ENCODE measurements at places on chromosomes 16 and 17. TPM values are rescaled to one million over a fixed set of nuclear protein-coding genes. Genes with fewer than 3 reads are reported as not detected.
A peak's percentile ranks its signal among the peaks of the same experiment; 100 is the strongest.

- DNase-seq, result no peak
Measured at GRCh38 chr17:69997332-69997731, 77.7 kb upstream of the KCNJ16 start.

GRCh38 chr16:57156351-57156703 is 29.5 kb downstream of the PSME3IP1 start:
- DNase-seq, result no peak

The HES7 gene
- polyA plus RNA-seq, result 0.22 TPM

- no peak for DNase-seq
Measured at GRCh38 chr17:53135969-53136368, 686.8 kb upstream of the KIF2B start.

GRCh38 chr16:49580751-49581303 is 207.2 kb downstream of the C16orf78 start:
- DNase-seq, result no peak

DNA sequence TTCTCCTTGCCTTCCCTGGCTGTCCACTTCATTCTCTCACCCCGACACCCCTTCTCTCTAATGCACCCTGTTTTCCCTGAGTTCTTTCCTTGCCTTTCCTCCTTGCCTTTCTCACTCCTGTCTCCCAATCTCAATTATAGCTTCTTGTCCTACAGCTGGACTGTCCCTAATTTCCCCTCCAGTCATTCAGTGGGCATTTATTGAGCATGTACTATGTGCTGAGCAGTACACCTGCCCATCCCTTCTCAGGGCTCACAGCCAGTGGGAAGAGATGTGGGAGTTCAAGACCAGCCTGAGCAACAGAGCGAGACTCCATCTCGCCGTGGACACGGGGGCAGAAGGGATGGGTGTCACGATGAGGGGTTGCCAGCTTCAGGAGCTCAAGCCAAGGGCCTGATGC is 5.8 kb downstream of the ATP2A1 start:
- DNase-seq, result no peak

The CAPNS2 gene
- polyA plus RNA-seq, result 0.31 TPM

DNA sequence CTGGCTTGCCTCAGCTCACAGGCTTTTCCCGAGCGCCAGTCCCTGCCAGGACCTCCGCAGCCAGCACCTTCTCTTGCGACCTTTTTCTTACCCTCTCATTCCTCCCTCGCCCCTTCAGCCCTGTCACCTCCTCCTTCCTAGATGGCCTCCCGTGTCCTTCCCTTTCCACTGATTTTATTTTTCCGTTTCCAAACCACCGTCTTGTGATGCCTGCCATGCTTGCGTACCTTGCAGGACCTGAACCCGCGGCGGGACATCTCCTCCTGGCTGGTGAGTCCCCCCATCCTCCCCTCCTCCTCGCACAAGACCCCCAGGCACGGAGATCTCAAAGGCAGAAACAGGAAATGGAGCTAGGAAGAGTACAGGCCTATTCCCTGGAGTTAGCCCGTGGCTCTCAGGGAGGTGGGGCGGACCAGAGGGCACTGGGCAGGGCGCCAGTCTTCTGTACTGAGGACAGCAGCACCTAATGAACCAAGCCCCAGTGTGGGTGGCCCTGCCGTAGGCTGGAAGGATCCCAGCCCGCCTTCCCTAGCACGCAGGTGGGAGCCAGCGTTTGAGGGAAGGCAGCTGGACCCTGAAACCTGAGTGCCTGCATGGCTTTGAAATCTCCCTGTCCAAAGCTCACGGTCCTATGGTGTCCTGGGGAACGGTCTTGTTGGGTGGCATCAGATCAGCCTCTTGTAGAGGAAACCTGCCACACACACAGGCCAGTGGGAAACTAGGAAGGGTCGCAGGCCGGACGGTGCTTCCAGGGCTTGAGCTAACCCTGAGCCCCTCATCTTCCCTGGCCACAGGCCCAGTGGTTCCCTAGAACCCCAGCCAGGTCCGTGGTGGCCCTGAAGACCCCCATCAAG is 612 bp downstream of the CISD3 start:
- no peak for DNase-seq

The FOXC2 gene
- polyA plus RNA-seq, result 0.72 TPM

The LPO gene
- 0.05 TPM for polyA plus RNA-seq

GRCh38 chr16:76210157-76210556 is 67.0 kb upstream of the CNTNAP4 start:
- no peak for DNase-seq

DNA sequence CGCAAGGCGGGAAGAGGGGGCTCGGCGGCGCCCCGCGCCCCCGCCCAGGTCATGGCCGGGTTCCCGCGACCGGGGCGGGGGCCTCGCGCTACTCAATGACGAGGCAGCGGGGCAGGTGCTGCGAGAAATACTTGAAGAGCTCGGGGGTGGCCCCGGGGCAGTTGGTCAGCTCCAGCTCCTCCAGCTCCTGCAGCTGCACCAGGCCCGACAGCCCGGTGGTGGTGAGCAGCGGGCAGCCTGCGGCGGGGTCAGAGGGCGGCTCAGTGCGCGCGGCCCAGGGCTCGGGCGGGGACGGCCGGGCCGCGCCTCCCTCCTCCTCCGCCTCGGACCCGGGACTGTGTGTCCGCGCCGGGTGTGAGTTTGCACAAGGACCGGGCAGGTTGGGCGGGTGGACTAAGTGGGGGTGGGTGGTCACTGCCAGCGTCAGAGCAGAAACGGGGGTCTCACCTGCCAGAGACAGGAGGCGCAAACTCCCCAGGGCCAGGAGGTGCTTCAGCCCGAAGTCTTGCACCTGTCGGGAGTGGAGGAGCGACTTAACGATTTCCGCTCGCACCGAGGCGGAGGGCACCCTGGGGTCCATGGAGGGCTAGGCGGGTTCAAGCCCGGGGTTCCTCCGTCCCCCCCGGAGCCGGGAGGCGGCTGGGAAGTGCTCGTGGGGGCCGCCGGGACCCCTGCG is 4.1 kb upstream of the WDR24 start:
- no peak for DNase-seq

The CTF1 gene
- polyA plus RNA-seq, result 10.9 TPM

DNA sequence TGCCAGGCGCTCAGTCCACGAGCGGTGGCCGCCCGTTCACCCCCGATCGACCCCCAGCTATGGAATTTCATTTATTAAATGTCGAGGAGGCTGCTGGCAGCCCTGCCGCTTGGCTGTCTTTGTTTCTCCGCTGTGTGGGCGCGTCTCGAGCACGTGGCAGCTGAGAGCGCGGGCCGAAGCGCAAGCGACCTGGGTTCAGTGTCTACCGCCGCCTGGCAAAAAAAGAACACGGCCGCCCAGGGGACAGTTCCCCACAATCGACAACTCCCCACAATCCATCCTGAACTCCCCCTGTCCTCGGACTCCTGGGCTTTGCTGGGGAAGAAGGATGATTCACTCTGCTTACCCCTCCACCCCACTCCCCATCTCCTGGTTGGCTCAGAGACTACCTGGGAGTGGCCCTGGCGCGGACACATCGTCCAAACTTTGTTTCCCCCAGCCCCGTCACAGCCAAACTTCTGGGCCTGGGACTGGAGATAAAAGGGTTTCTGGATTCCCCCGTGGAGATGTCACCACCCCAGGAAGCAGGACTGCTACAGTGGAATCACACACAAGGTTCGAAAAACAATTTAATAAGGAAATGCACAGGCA is 1.7 kb upstream of the ANKRD13B start:
- DNase-seq, result peak; percentile 57

Measured in right lung (tissue), 10 donors.